ENCODE measurements at places on chromosomes 6 and 20. TPM values are rescaled to one million over a fixed set of nuclear protein-coding genes. Genes with fewer than 3 reads are reported as not detected.

DNA sequence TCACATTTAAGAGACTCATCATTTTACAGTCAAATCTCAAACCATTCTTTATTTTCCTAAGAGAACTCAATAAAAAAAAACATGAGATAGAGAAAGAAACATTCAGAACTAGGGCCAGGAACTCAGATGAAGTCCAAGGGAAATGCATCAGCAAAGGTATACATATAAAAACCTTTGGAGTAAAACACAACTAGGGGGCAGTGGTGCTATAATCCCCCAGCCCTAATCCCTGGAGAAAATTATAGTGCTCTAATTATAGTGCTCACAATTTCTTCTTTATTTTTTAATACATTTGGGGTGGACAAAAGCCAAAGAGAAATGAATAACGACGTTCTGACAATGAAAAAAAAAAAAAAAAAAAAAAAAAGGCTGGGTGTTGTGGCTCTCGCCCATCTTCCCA, 100.6 kb upstream of the EMILIN3 start:
- no peak for DNase-seq

RUNX2 gene
- total RNA-seq, result not detected

HTR1E gene
- total RNA-seq, result not detected

FAM217A gene
- not detected for total RNA-seq

GRCh38 chr6:115610696-115611095, 450.0 kb downstream of the FRK start:
- no peak for DNase-seq

- DNase-seq, result no peak
These were observed 106.1 kb upstream of the AKIRIN2 start for GRCh38 chr6:87808005-87808757.

LAMA2 gene
- total RNA-seq, result 1.8 TPM

DNA sequence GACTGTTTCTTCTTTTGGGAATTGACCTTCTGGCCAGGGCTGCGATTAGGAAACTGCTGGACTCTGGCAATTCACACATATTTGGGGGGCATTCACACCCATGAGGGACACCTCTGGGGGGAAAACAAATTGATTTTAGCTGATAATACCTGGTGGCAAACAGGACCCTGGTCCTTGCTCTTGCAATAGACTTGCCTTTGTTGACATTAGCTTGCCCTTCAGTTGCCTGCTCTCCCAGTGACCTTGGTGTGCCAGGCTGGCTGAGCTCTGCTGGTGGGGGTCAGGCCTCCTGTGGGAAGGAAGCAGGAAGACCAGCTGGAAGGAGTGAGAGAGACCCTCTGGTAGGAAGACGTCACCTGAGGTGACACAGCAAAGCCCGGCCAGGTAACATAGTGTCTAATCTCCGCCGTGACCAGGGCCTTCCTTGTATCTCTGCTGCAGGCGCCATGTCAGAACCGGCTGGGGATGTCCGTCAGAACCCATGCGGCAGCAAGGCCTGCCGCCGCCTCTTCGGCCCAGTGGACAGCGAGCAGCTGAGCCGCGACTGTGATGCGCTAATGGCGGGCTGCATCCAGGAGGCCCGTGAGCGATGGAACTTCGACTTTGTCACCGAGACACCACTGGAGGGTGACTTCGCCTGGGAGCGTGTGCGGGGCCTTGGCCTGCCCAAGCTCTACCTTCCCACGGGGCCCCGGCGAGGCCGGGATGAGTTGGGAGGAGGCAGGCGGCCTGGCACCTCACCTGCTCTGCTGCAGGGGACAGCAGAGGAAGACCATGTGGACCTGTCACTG, 5.3 kb downstream of the CDKN1A start:
- DNase-seq, result no peak

TRERF1 gene
- total RNA-seq, result 0.85 TPM

DNA sequence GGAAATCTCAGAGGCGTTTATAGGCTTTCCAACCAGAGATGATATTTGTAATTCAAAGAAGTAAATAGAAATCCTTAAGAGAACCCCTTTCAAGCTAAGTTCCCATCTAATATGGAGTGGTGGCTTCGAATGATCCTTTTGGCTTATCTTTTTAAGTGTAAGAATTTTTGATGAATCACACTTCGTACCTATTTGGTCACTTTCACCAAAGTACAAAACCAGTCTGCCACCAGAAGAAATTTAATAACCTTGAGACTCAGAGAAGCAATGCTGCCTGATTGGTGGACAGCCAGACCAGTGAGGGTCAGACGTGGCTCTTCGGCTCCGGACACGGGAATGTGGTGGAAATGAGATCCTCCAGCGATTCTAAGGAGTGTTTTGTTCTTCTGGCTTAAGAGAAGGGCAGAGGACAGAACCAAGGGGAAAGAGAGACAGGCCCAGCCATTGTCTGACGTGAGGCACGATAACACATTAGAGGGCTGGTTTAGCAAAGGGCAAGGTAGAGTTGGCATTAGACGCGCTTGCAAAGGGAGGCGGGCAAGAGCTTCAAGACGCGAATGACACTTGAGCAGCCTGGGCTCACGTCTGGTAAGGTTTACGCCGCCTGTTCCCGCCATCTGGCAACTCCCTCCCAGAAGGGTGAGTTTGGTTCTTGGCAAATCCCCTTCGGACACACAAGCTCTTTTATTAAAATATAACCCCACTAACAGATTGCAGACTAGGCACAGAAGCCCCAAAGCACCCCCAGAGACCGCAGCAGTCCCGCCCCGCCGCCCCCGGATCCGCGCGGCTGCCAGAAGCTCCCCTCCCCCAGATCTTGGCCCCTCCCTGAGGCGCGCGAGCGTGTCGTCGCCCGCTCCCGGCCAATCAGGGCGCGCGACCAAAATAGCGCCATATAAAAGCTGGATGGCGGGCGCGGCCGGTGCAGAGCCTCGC, 50.0 kb upstream of the EZR start:
- no peak for DNase-seq

CCDC170 gene
- total RNA-seq, result 0.04 TPM

GJE1 gene
- not detected for total RNA-seq

GRCh38 chr6:14716499-14717146, 529.2 kb upstream of the JARID2 start:
- DNase-seq, result no peak

GRCh38 chr20:54103762-54104600, 33.6 kb upstream of the BCAS1 start:
- DNase-seq, result no peak

FOXO3 gene
- total RNA-seq, result 15.5 TPM

GRCh38 chr6:123589317-123589716, 47.4 kb downstream of the TRDN start:
- DNase-seq, result no peak

- DNase-seq, result no peak
These were observed 4.2 kb downstream of the TCF19 start for GRCh38 chr6:31162463-31163165.

- DNase-seq, result peak; percentile 57
These were observed 59.5 kb upstream of the BMP2 start for GRCh38 chr20:6708010-6708409.

DNA sequence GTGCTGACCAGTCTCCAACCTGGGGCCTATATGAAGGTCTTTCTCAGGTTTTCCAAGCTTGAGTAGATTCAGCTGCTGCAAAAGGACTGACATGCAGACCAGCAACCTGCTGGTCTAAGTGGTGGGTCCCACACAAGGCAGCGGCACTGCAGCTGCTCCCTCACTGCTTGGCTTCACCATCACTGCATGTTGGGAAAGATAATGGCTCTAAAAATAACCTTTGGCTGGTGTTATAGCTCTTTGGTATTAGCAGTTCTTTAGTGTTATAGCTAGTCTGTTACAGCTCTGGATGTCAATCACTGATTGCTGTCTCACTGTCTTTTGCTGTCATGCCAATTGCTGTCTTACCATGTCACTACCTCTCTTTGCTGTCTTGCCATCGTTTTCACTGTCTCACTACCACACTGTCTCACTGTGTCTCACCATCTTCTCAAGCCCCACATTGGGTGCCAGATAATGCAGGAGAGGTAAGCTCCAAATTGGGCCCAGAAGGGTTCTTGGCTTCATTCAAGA, 726.4 kb downstream of the TENT5A start:
- no peak for DNase-seq

C6orf141 gene
- 6.0 TPM for total RNA-seq

MYB gene
- 0.13 TPM for total RNA-seq

- DNase-seq, result no peak
These were observed 21.2 kb upstream of the PYGB start for GRCh38 chr20:25226433-25227316.

- DNase-seq, result no peak
These were observed 34.5 kb upstream of the DUSP22 start for GRCh38 chr6:257774-258173.

- no peak for DNase-seq
These were observed 573.8 kb upstream of the AGPAT4 start for GRCh38 chr6:161847628-161848027.

BPIFB4 gene
- not detected for total RNA-seq

HUS1B gene
- total RNA-seq, result 0.73 TPM

GRCh38 chr6:154509421-154510143, 903 bp downstream of the CNKSR3 start:
- DNase-seq, result no peak

- no peak for DNase-seq
These were observed 36.2 kb downstream of the CD40 start for GRCh38 chr20:46154305-46154704.

KIF6 gene
- total RNA-seq, result not detected

GRCh38 chr6:87904011-87904410, 143.6 kb upstream of the SPACA1 start:
- no peak for DNase-seq

- DNase-seq, result no peak
These were observed 122.7 kb downstream of the MMS22L start for GRCh38 chr6:97160280-97160679.
